Dermis blood vessel endothelial cell (primary cell): ENCODE measurements at places on chromosomes 7 and 10. TPM values are rescaled to one million over a fixed set of nuclear protein-coding genes. Genes with fewer than 3 reads are reported as not detected.

MRPS33 gene
- total RNA-seq, result 15.1 and 17.0 TPM in 2 replicates

MRLN gene
- total RNA-seq, result not detected in 2 replicates

PAPSS2 gene
- 98.9 and 138 TPM in 2 replicates for total RNA-seq

SH2D4B gene
- 0.05 and 0.34 TPM in 2 replicates for total RNA-seq

NXPH1 gene
- total RNA-seq, result not detected in 2 replicates

TBRG4 gene
- total RNA-seq, result 55.1 and 78.6 TPM in 2 replicates

PRR15 gene
- total RNA-seq, result 0.17 and 0.19 TPM in 2 replicates

CREB5 gene
- total RNA-seq, result 1.5 and 4.1 TPM in 2 replicates

RELN gene
- 412 and 787 TPM in 2 replicates for total RNA-seq

FMC1 gene
- total RNA-seq, result 6.3 and 9.7 TPM in 2 replicates

ENTPD1 gene
- total RNA-seq, result 32.2 and 54.4 TPM in 2 replicates

CYP3A7 gene
- total RNA-seq, result not detected in 2 replicates

MYL7 gene
- not detected in 2 replicates for total RNA-seq

TRIM4 gene
- total RNA-seq, result 29.6 and 30.9 TPM in 2 replicates

XRCC2 gene
- 3.1 and 7.0 TPM in 2 replicates for total RNA-seq

ABCC2 gene
- total RNA-seq, result 0.79 and 1.5 TPM in 2 replicates
